Stromal cell of bone marrow (primary cell): ENCODE measurements at places on chromosomes 2 and 18.
A peak's percentile ranks its signal among the peaks of the same experiment; 100 is the strongest.

- DNase-seq, result no peak
These were observed 227.5 kb downstream of the C1D start for GRCh38 chr2:67835266-67835665.

DNA sequence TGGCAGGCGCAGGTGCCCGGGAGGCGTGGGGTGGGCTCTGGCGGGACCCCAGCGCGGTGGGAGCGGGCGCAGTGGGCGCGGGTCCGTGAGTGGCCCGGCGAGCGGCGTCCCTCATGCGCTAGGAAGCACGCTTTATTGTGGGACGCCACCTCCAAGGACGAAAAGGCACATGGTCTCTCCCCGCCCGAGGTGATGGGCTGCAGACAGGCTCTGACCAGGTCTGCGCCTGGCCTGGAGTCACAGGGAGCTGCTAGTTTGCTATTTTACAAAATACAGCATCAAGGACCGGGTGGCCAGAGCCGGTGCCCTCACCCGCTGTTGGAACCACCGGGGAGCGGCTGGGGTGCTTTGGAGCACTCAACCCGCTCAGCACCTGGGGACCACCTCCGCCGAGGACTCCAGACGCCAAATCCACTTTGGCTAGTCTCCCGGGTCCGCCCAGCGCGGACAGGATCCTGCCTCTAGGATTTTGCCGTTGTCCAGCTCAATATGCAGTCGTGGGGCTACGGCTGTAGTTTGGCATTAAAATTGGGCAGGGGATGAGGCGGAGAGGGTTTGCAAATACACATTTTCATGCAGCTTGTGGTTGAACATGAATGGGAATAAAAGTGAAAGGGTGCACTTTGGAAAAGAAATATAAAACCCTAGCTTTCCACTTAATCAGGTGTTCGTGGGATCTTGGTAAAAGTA is 65.4 kb downstream of the LRRFIP1 start:
- no peak for DNase-seq

DNA sequence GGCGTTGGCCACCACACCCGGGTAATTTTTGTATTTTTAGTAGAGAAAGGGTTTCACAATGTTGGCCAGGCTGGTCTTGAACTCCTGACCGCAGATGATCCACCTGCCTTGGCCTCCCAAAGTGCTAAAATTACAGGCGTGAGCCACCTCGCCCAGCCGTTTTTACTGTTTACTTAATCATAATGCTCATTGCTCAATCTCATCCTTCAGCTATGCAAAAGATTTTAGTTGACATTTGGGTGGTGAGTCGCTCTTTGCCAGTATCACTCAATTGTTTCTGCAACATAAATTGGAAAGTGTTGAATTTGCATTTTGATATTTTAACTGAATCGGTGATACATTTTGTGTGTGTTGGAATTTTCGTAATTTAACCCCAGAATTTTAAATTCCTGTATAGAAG is 7.8 kb upstream of the ZNF532 start:
- peak; percentile 59 for DNase-seq

DNA sequence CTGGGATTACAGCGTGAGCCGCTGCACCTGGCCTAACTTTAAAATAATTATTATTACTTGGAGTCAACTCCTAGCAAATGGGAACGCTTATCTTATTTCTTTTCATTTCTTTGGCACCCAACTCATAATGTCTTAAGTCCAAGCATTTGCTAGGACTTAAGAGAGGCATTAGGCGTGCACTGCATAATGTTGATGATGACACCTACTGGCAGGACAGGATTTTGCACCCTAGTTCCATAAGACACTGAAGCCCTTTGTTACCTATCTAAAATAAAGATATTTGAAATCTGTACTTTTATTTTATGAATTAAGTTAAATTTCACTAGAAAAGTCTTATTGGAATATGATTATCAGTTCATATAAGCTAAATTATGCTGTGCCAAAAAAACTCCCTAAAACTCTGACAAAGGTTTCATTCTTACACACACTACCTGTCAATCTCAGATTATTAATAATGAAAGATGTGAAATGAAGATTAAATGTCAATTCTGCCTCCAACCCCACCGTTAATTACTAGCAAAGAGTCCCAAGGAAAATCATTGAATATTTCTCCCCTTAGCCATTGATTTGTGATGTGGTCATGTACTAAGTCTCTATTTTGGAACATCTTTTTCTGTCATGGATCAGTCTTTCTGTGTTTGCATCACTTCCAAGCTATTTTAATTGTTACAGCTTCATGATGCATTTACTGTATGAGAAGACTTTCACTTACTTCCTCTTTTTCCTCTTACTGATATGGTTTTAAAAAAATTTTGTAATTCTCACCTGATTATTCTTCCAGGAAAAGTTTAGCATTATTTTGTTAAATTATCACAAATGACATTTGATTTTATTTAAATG is 12.7 kb upstream of the CDH2 start:
- no peak for DNase-seq

DNA sequence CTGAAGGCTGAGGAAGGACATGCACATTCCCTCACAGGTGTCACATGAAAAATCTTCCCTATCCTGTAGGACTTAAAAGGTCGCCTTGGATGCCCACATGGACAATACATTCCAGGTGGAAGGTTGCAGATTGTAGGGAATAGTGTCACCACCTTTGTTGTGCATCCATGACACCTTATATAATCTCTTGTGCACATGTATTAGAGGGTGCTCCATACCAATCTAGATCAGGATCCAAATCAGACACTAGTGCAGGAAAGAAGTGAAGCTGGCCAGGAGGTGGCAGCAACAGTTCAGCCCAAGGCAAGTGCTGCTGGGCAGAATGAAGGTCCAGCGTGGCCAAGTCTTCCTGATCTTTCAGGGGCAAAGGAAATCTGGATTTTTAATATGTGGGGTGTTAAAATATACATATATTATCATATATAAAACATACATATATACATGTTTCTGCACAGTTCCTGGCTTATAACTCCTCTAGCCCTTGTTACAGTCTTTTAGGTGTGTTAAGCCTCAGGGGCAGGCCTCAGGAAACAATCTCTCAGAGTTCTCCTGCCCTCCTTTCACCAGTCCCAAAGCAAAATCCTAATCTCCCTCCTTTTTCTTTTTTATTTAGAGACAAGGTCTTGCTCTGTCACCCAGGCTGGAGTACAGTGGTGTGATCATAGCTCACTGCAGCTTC is 16.6 kb downstream of the NIF3L1 start:
- DNase-seq, result peak; percentile 50

DNA sequence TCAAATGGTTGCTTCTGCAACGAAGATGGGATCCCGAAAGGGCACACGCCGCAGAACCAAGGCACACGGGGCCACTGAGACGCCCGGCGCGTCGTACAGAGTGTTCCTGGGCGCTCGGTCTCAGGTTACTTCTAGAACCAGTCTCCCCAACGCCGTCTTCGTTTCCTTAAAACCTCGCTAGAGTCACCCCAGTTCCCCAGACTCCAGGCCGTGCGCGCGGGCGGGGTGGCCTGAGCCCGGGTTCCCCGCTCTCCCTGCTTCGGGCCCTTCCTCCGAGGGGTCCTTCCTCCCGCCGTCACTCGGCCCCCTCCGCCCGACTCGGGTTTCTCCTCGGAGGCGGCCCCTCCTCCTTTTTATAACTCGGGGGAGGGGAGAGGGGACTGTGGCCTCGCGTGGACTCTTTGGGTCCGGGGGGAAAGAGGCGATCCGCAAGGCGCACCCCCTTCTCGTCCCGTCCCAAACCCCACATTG is 774 bp upstream of the FZD7 start:
- peak; percentile 25 for DNase-seq

GRCh38 chr2:68060652-68061051 is 2.2 kb downstream of the C1D start:
- no peak for DNase-seq

- no peak for DNase-seq
These were observed 71.8 kb upstream of the ATL2 start for GRCh38 chr2:38448692-38449410.

- DNase-seq, result no peak
These were observed 478.3 kb downstream of the FBXO15 start for GRCh38 chr18:73669297-73669696.

DNA sequence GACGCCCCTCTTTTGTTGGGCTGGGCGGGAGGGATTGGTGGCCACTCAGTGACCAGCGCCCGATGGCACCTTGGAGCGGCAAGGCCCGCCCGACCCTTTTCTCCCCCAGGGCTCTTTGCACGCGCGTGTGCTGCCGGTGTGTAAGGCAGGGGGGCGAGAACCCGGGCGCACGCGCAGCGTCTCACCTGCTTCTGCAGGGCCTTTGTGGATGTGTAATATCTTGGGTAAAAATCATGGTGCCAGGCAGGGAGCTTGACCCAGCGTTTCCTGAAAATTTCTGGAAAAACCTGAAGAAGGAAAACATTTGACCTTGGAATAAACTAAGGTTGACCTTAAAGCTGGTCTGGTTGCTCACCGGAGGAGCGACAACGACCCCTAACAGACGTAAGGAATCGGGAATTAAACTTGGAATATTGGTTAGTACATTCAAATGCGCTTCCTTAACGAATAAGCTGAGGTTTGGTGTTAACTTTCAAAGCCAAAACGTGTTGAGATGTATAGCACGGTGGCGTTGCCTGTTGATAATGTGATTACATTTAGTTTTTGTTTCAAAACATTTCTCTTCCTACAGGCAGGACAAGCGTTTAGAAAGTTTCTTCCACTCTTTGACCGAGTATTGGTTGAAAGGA is 438 bp downstream of the HSPE1 start:
- no peak for DNase-seq

DNA sequence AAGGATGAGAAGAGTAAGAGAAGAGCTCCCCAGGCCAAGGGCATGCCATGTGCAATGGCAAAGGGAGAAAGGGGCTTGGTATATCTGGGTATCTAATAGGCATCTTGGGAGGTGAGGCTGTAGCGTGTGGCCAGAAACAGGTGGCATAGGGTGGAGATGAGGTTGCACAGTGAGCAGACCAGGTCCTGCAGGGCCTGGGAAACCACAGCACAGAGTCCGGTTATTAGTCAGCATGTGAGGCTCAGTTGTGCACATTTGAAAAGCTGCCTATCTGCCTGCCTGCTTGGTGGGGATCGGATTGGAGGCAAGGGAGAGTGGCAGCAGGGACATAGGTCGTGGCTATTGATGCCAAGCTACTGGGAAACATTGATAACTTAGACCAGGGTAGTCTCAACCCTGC is 190.6 kb downstream of the TPGS2 start:
- no peak for DNase-seq

GRCh38 chr2:176976736-176977685 is 235.6 kb upstream of the HNRNPA3 start:
- no peak for DNase-seq

DNA sequence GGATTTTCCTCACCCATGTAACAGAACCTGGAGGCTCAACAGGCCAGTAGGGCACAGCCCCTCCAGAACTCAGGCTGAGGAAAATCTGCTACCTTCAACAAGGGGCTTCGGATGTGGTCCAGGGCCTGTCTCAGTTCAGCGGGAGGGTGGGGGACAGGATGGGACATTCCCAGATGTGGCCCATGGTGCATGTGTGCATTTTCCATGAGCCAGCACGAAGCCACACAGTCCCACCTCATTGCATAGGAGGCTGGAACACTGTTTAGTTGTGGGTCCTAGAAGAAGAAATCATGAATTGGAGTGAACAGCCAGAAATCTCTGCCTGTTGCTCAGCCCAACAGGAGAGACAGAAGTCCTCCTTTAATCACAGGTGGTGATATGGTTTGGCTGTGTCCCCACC is 469.6 kb upstream of the MYT1L start:
- DNase-seq, result no peak

DNA sequence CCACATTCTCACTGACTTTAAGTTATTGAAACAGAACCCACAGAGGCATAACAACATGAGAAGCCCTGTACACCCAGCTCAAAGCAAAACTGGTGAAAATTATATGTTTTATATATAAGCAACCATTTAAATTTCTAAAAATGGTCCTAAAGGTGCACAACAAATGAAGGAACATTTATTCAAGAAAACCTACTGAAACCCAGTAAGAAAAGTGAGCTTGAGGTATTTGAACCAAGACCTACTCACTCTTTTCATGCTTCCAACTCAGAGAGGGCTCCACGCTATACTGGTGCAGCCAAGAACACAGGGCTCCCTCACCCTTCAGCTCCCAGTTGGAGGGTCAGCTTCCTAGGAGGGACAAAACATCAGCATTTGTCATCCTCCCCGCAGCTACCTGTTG is 2.1 kb upstream of the CACNB4 start:
- no peak for DNase-seq

- DNase-seq, result no peak
These were observed 50.1 kb downstream of the HS1BP3 start for GRCh38 chr2:20600756-20601325.

- no peak for DNase-seq
These were observed 56.1 kb downstream of the SPTBN1 start for GRCh38 chr2:54512183-54512582.

DNA sequence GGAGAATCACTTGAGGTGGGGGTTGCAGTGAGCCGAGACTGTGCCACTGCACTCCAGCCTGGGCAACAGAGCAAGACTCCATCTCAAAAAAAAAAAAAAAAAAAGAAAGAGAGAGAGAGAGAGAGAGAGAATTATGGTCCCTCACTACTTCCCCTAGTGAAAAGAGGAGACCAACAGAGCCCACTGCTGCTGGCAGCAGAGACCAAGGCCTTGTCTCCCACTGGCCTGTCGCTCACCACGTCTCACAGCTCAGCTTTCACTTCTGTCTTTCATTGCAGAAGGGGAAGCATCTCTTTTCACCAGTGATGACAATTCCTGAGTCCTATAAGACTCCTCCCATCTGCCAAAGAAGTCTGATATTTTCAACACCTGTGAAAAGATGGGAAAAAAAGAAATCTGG is 81.3 kb downstream of the CLHC1 start:
- DNase-seq, result no peak

- DNase-seq, result no peak
These were observed 85.5 kb upstream of the ITPRID2 start for GRCh38 chr2:181806039-181806392.

DNA sequence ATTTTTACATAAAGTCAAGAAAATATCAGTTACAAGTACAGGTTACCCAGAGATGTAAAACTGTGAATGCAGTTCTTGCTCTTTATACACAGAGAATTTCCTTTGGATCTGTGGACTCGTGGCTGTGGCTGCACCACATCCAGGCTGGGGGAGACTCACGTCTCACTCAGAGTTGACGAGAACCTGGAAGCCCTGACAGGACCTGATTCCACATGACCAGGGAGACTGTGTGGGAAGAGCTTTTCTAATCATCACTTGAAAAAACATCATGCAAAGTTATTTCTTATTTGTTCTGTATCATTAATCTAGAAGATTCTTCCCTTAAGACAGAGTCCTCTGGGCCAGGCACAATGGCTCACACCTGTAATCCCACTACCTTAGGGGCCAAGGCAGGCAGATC is 1159.0 kb downstream of the RPIA start:
- DNase-seq, result no peak

- no peak for DNase-seq
These were observed 75.7 kb downstream of the MBOAT2 start for GRCh38 chr2:8927510-8928455.

DNA sequence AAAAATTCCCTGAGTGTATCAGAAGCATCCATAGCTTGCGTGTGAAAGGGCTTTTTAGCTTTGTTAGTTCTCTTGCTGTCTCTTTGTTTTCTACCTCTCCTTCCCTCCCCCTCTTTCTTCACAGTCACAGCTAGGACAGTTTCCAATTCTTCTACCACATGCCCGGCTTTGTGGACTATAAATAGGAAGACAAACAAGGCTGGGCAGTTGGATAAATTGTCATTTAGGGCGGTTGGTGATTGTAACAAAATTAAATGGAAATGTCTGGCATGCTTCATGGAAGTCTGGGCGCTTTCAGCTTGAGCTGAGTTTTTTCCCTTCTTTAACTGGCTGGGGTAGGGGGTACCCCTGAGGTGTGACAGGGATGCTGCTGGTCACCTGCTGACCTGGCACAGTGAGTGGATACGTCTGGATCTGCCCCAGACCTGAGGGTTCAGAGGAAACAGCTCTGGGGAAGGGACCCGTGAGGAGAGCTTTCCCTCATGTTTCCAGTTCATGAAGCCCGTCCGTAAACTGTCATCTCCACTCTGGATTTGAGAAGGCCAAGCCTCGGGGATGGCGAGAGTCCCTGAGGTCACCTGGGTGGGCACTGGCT is 29.0 kb upstream of the GIGYF2 start:
- no peak for DNase-seq
